ENCODE measurements at places on chromosomes 6 and 20.

- peak; percentile 61 for DNase-seq
These were observed 268.9 kb downstream of the CDH4 start for GRCh38 chr20:61520893-61521460.

DNA sequence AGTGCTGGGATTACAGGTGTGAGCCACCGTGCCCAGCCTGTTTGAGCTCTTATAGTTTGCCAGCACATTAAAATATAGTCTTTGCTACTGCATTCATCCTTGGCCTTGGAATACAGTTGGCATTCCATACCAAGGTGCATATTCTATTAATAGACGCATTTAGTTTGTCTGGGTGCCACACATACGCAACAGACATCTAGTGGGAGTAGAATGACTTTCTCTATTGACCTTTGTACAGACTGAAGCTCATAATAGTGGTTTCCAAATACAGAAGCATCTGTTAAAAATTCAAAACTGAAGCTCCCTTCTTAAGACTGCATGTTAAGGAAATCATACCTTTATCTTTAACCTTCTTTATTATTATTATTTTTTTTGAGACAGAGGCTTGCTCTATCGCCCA, 46.7 kb upstream of the FNDC1 start:
- no peak for DNase-seq

DNA sequence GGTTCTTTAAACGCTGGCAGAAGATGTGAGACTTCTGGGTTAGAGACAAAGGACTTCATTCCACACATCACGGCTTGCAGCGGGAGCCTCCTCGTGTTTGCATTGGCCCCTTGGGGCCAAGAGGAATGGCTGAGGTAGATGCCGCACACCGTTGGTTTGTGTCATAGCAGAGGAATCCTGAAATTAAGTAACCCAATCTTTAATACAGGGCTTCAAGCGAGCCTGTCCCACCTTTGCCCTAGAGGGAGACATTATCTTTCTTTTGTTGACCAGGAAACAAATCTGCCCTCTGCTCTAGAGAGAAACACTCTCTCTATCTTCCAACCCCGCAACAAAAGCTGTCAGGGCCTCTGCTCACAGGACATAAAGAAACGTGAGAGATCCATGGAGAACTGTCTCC, 277.5 kb upstream of the ZFP64 start:
- DNase-seq: no peak

DNA sequence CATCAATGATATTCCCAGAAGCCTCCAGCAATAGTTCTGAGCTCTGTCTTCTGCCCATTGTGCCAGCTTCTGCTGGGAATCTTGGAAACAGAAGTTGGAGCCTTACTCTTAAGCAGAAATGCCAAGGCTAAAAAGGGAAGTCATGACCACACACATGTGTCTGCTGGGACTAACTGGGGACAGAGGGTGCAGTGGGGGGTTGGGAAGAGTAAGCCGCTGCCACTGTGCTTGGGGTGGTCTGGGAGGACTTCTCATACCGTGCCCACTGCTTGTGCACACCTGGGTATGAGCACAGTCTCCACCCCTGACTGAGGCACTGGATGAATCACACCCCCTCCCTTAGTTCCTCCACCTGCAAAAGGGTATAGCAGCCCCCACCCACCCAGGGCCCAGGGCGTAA, 90.7 kb downstream of the CDC5L start:
- no peak for DNase-seq

- no peak for DNase-seq
These were observed 562.3 kb upstream of the POU3F2 start for GRCh38 chr6:98272060-98272459.

DNA sequence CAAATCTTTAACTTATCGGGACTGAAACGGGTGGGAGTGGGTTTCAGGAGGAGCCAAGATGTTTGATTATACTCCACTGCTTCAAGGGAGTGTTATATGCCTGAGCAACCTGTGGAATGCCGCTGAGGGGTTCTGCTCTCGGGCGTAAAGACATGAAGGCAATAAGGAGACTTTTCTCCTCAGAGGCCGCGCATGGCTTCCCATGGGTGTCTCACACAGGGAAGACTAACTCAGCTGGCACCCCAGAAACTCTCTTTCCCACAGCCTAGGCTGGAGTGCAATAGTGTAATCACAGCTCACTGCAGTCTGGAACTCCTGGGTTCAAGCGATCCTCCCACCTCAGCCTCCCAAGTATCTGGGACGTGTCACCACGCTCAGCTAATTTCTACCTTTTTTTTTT, 5.1 kb upstream of the C20orf141 start:
- no peak for DNase-seq

- DNase-seq: no peak
These were observed 188.9 kb upstream of the TAB2 start for GRCh38 chr6:149128489-149129145.

DNA sequence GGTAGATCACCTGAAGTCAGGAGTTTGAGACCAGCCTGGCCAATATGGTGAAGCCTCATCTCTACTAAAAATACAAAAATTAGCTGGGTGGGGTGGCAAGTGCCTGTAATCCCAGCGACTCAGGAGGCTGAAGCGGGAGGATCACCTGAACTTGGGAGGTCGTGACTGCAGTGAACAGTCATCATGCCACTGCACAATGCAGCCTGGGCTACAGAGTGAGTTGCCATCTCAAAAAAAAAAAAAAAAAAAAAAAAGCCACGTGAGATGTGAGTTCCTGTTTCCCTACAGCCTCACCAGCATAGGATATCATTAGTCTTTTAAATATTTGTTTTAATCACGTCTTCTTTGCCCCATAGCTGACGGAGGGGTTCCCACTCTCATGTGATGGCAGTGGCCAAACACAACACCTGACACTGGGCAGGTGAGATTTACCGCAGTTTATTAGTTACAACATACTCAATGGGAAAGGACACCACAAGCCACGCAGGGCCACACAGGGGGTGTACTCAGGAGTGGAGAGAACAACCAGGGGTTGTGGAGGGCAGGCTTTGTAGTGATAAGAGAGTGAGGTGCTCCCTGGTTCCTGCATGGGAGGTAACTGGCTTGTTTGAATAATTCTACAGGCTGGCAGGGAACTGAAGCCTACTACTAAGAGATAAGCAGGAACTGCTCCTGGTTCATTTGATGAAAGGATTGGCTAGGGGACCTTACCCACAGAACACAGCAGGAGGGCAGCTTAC, 4.6 kb upstream of the LZTS3 start:
- no peak for DNase-seq

DNA sequence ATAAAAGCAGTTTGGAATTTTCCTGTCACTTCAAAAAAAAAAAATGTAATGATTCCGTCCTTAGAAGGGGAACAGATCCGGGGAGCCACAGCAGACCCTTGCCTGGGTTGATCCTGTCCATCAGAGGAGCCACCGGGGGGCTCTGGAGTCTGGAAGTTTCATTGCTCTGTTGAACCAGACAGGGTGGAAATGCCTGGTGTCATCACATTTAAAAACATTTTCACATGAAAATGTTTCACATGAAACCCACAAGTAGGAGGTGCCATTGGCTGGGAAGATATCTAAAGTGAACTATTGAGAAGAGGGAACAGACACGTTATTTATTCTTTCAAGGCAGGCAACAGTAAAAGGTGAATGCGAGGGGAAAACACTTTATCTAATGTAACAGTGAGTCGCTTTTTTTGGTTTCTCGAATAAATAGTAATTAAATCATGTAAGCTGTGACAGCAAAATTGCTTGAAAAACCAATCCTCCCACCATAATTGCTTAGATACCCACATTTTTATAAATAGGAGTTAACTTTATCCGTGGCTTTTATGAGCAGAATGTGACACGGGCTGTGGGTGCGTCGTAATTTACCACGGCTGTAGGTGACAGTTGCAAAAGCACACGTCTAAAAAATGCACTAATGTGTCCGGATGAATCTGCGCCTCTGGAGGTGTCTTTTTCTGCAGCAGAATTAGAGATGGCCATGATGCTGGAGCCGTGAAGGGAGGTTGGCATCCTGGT, 323.4 kb downstream of the TAF4 start:
- DNase-seq: no peak

DNA sequence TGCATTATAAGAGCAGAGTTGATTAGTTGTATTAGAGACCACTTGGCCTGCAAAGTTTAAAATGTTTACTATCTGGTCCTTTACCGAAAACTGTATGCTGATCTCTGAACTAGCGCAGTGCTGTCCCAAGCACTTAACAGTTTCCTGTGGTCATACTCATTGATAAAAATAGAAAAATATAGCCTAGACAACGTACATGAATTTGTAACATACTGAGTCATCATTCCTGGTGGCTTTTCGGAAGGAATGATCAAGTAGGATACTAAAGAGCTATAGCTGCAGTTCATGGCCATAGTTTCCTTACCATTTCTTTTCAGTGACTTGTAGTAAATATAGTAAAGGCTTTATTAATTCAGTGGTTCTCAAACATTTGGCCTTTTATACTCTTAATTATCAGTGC, 18.4 kb downstream of the TTK start:
- peak; percentile 64 for DNase-seq

DNA sequence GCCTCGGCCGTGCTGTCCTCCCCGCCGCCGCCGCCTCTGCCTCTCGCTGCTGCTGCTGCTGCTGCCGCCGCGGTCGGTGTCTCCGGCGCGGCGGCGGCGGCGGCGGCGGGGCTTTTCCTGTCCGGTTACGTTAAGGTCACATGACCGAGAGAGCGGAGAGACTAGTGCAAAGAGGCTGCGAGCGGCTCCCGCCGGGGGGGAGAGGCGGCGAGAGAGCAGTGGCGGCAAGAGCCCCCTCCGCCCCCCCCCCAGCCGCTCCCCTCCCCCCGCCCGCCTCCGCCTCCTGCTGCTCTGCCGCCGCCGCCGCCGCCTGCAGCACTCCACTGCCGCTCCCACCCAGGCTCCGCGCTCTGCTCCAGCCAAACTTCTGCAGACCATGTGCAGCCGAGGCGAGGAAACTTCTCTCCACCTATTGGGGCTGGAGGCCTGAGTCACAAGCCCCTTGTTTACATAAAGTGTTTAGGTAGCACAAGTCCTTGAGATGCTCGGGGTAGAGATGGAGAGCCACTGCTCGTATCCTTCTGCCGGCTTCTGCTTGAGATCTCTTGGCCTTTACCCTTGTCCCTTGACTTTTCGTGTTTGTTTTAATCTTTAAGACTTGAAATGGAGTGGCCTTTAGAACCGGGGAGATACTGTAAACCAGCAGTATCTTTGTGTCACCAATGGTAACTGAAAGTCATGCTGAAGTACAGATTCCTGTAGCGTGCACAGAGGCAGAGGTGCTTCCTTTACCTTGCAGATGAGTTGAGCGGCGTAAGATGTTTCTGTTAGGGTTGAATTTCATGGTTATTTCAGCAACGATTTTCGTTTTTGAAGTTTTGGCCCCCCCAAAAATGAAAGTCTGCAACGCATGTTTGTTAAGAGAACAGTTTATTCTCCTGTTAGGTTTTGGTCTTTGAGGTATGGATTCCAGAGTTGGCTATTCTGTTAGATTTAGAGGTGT, at the start of gene ZBTB2:
ZBTB2 (minus strand) TSS at position 89 of the 943 bp plus-strand sequence. CDS start 17,922 bp downstream, outside the sequence.
- DNase-seq: peak; percentile 78
